Muscle of arm (tissue), 14 donors: ENCODE measurements at places on chromosomes 12 and 14.

GRCh38 chr14:65476942-65477318, 64.4 kb downstream of the FUT8 start:
- no peak for DNase-seq

- no peak for DNase-seq
Measured at GRCh38 chr14:54589076-54589475, 22.1 kb downstream of the SAMD4A start.

DNA sequence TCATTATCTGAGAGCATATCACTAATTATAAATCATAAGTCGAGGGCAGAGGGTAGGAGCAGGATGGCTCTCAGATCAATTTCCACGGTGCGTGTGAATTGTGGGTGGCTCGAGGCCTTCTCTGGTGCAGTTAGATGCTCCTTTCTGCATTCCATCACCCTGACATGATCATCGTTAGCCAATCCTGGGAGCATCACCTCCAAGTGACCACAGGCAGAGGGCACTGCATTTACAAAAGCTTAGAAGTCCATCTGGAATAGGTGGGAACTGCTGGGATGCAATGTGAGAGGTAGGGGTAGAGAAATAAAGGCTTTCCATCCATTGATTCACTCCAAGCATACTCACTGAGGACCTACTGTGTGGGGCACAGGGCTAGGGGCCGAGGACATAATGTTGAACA, 538.2 kb upstream of the TBX3 start:
- no peak for DNase-seq

- no peak for DNase-seq
Measured at GRCh38 chr14:62629176-62629725, 416.0 kb downstream of the KCNH5 start.

GRCh38 chr12:117227000-117227653, 36.9 kb upstream of the FBXO21 start:
- DNase-seq: no peak

GRCh38 chr12:6145564-6145963, 21.1 kb upstream of the VWF start:
- DNase-seq: no peak

GRCh38 chr14:62988967-62989366, 56.3 kb downstream of the KCNH5 start:
- DNase-seq: no peak

GRCh38 chr12:57738661-57739237, at the start of gene AGAP2:
Gene AGAP2, minus strand, starts transcription at chr12:57738742. Its CDS starts 496 bp downstream, at chr12:57738246.
- no peak for DNase-seq

- no peak for DNase-seq
Measured at GRCh38 chr14:64695071-64695470, 9.2 kb upstream of the PLEKHG3 start.

DNA sequence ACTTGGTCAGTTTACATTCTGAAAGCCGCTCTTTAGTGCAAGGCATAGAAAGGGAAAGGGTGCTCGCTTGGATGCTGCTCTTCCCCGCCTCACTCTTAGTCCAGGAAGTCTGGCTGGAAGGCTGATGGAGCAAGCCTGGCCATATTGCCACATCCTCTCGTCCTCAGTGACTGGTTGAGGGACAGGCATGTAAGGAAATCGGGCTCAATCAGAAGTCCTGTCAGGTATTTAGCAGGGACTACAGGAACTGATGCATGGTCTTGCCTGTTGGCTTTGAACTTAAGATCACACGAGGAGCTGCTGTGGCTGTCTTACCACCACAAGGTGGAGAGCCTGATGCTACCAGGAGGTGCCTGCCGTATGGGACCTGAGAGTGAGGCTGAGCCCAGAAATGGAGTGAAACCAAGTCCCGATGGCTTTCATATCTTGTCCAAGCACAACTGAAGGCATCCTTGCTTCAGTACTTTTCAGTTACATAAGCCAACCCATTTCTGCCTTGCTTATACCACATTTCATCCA, 10.7 kb upstream of the C12orf75 start:
- DNase-seq: no peak

- DNase-seq: peak; percentile 27
Measured at GRCh38 chr14:92323011-92323915, at the start of gene SLC24A4. Gene SLC24A4, plus strand, starts transcription at chr14:92323165. Its CDS starts 666 bp downstream, at chr14:92323831.

DNA sequence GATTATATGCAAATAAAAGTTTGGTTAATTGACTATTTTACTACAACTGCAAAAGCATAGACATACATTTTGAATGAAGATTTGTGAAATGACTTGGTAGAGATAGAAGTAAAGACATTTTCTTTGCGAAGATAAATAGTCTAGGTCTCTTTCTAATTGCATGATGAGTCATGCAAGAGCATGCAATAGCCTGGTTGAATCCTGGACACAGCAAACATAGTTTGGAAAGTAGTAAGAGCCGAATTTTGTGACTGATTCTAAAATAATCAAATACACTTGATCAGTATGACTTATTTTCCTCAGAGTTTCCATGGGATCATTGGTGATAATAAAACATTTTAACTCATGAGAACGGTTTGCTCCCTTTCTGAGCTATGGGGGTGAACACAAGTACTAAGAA, 27.7 kb upstream of the CAND1 start:
- no peak for DNase-seq

- DNase-seq: no peak
Measured at GRCh38 chr14:53470351-53471043, 317.4 kb upstream of the DDHD1 start.

- no peak for DNase-seq
Measured at GRCh38 chr14:77343662-77344061, 22.8 kb downstream of the GSTZ1 start.

DNA sequence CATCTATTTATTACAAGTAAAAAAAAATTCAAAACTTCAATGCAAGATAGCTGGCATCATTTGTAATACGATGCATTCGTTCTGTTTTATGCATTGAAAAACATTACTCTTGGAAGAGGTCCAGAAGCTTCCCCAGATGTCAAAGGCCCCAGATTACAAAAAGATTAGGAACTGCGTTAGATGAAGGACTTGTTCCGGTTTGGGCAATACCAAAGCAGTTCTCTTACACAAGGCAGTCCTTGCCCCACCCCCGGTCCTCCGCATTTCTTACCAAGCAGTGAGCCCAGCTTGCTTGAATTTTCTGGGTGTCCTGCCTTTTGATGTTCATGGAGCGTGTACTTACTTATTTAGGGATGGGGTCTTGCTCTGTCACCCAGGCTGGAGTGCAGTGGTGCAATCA, 4.8 kb upstream of the HVCN1 start:
- DNase-seq: no peak

- no peak for DNase-seq
Measured at GRCh38 chr14:73289308-73289707, 52.0 kb downstream of the PAPLN start.

DNA sequence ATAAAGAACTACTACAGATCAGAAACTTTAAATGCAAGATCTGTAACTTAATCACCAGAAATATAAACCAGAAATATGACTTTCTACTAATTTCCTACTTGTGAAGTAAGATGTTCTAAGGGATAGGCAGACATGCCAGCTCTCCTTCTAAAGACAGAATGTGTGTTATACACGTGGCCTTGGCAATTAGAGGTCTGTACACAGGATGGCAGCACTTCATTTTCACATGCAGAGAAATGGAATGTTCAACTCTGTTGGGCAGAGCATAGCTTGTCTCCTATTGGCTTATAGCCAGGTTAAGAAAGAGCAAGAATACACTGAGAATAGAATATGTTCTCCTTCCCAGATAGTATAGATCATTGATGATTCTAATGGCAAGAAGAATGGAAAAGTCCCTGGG, 403.8 kb downstream of the DAD1 start:
- no peak for DNase-seq

- no peak for DNase-seq
Measured at GRCh38 chr14:98695809-98696208, 576.2 kb downstream of the BCL11B start.

GRCh38 chr12:42473130-42473529, 116.4 kb downstream of the PRICKLE1 start:
- DNase-seq: no peak

DNA sequence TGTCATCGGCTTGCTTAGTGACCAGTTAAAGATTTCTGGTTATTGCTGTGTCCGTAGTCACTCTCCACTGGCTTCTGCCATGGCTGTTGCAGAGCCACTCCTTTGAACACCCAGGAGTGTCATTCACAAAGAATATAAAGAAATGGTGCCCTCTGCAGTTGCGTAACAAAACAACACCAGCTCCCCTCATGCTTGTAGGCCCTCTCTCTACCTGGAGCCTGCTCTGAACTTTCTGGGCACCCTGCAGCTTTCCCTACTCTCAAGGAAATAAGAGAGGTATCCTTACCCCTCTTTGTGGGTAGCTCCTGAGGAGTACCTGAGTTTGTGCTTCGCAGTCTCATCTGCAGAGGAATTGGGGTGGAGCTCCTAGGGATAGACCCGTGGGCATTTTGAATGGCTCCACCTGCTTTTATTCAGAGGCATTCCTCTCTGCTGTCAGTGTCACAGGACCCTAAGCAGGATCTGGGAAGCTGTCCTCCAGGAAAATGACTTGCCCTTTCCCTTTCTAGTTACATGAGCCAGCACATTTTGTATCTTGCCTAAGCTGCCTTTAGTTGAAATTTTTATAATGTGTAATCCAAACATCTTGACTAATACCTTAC, 97.2 kb upstream of the TMEM260 start:
- no peak for DNase-seq

DNA sequence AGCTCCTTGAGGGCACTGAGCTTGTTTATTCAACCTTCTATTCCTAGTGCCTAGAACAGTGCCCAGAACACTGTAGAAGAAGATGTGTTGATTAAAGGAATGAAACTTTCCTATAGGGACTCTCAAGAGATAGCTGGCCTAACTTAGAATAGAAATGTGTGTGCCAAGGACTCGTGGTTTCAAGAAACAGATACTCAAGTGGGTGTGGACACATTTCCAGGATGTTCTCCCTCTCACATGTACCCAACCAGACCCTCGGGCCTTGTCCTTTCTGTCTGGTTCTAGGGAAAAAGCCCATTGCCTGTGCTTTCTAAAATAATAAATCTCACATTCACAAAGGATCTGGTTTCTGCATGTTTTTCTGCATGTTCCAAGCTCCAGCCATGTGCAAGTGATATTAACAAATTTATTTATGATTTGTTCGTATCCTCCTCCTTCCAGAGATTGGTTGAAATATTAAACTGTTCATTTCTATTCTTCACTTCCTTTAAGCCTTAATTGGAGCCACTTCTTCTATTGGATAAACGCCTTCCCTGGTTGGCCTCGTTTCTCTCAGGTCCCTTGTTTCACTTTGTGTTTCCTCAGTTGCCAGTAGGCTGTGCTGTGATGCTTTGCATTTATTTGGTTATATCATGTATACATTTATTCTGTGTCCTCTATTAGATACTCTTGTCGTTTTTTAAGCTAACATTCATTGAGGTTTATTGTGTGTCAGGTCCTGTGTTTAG, 89.8 kb downstream of the CRADD start:
- DNase-seq: peak; percentile 80

GRCh38 chr14:102811254-102811963, 34.2 kb downstream of the TRAF3 start:
- DNase-seq: no peak

DNA sequence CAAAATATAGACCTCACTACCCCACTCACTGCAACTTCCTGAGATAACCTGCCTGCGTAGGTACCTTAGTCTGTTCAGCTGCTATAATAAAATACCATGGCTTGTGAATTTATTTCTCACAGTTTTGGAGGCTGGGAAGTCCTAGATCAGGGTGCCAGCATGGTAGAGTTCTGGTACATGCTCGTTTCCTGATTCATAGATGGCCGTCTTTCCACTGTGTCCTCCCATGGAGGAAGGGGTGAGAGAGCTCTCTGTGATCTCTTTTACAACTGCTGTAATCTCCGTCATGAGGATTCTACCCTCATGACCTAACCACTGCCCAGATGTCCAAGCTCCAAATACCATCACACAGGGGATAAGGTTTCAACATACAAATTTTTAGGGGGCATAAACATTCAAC, 49.7 kb downstream of the KCNA1 start:
- DNase-seq: no peak

- no peak for DNase-seq
Measured at GRCh38 chr12:95700316-95700785, 90.2 kb downstream of the NTN4 start.

- peak; percentile 26 for DNase-seq
Measured at GRCh38 chr12:98123021-98123461, 392.3 kb upstream of the TMPO start.

DNA sequence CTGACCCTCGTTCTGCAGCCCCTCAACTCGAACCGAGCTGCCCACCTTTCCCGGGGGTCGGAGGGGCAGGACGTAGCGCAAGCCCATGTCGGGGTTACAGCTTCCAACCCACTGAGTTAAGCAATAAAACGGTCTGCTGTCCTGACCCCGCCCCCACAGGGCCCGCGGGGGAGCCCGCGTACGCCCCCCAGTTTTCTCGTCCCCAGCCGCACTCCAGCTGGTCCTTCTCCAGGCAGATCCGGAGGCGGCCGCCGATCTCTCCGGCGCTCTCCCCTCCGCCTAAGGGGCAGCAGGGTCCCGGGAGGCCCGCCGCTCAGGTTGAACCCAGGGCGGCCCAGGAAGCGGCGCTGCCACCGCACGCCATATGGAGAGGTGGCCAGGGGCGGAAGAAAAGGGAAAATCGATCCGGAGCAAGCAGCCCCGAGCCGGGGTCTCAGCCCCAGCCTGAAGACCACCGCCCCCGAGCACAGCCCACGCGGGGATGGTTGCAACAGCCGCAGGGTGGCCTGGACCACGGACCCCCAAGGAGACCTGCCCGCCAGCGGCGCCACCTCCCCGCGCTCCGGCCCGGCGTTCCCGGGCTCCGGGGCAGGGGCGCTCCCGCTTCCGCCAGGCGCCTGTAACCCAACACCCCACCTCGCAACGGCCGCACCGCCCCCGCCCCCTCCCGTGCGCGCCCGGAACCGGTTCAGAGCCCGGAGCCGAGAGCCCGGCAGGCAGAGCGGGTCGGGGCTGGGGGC, 760 bp downstream of the ACTN1 start:
- peak; percentile 50 for DNase-seq

DNA sequence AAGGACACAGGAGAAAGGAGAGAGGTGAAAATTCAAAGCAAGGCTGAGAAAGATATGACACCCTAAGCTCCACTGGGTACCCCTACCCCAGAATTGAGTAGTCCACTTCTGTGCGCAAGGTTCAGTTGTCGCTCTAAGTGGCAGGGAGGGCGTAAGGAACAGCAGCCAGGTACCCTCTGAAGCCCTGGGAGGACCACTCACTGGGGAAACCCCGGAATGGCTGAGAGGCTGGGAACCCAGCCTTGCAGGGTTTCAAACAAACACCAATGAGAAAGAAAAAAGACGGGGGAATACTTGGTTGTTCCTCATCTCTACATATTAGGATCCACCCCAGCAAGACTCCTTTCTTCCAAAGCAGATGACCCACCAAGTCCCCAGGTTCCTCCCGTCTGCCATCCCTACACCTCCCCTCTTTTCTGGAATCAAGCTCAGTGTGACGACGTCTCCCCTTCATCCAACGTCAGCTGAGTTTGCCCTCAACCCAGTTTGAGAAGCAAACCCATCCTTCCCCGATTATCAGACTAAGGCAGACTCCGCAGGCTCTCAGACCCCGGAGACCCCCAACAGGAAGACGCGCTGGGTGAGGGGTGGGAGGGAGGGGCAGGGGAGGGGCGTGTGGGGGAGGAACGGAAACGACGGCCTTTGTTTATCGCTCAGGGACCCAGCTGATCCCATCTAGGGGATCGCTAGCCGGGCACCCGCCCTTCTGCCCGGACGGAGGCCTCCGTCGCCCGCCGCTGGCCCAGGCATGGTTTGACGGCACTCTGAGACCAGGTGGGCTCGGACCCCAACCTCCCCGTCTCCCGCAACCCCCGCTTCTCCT, 795 bp downstream of the LMBR1L start:
- no peak for DNase-seq

GRCh38 chr12:126781593-126781992, 1485.4 kb upstream of the TMEM132C start:
- DNase-seq: no peak

- no peak for DNase-seq
Measured at GRCh38 chr14:62307844-62308243, 545.6 kb downstream of the SNAPC1 start.
